ENCODE measurements at places on chromosomes 16 and 17.

DNA sequence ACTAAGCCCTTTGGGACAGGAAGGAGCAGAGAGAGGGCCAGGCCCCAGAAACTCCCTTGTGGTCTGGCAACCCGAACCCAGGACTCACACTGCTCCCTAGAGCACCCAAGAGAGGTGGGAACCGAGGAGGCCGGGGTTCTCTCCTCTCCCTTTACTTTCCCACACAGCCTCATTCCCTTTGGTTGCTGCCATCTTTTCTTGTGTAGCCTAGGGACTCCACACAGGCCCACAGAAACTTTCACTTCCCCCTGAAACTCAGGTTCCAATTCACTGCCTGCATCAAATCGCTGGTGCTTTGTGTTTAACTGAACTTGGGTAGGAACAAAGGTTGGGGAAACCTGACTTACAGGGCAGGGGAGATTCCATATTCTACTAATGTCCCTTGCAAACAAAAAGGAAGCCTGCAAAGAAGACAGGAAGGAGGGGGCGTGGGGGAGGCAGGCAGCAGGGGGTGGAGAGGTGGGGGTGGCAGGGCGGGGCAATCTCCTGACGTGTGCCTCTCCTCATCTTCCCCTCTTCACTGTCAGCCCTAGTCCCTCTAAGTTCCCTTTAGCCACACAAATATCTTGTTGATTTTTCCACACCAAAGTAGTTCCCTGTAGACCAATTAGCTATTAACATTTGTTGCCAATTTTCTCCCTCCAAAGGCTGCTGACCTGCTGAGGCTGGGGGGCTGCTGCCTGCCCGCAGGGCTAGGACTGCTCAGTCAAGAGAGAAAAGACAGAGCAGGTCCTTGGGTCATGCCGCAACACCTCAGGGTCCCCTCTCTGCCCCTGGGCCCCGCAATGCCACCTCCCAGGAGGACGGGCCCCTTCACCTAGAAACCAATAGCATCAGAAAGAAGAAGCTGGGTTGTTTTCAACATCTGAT is 8.0 kb downstream of the ST3GAL2 start:
- H3K27me3 ChIP-seq = no peaks in the 10 kb centered on the region
- DNase-seq = peak; percentile 42
- H3K36me3 ChIP-seq = peaks cover 2% of the 10 kb centered on the region
- peak overlapping the region; percentile 73 for H3K4me3 ChIP-seq
- peaks cover 66% of the 10 kb centered on the region for H3K4me1 ChIP-seq
- peak overlapping the region; percentile 88 for H3K27ac ChIP-seq

DNA sequence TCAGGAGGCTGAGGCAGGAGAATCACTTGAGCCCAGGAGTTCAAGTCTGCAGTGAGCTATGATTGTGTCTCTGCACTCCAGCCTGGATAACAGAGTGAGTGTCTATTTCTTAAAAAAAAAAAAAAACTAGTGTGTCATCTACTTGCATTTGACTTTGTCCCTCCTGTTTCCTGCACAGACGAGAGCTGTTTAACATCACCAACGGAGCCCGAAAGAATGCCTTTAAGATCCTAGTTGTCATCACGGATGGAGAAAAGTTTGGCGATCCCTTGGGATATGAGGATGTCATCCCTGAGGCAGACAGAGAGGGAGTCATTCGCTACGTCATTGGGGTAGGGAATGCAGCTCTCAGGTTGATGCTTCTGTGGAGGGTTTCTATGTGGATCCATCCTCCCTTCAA is 13.4 kb downstream of the ITGAM start:
- no peaks in the 10 kb centered on the region for H3K36me3 ChIP-seq
- no peak overlapping the region for H3K4me3 ChIP-seq
- no peaks in the 10 kb centered on the region for H3K27me3 ChIP-seq
- H3K27ac ChIP-seq = no peak overlapping the region
- H3K4me1 ChIP-seq = peaks cover 15% of the 10 kb centered on the region

- H3K27me3 ChIP-seq = no peaks in the 10 kb centered on the region
- DNase-seq = no peak
- no peak overlapping the region for H3K4me3 ChIP-seq
Measured at GRCh38 chr16:82895843-82896242, 269.1 kb downstream of the CDH13 start.

DNA sequence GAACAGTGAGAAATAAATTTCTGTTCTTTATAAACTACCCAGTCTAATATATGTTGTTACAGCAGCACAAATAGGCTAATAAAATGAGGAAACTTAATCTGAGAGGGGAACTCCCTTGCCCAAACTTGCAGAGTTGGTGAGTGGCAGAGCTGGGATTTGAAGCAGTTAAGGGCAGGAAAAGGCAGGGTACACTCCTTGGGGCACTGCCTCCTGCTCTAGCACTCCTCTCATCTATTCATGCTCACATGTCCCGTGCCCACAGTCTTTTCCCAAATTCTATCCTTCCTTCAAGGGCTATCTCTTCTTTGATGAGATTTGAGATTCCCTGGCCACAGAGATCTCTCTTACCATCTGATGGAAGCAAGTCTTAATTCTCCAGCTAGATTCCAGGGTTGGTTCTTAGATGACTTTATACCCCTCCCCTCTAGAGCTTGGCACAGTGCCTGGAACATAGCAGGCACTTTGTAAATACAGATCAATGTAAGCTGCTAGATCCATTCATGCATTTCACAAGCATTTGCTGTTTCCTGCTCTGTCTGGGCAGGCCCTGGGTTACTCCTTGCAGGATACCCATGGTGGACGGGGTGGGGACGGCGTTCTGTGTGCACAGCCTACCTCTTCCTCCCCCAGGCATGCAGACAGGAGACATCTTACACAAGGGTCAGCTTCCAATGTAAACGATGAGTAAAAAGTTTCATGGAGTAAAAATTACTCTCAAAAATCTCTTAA is 39.2 kb upstream of the ABCC12 start:
- H3K36me3 ChIP-seq = no peaks in the 10 kb centered on the region
- H3K27ac ChIP-seq = no peak overlapping the region
- H3K27me3 ChIP-seq = peaks cover 7% of the 10 kb centered on the region
- H3K4me1 ChIP-seq = no peaks in the 10 kb centered on the region
- no peak for DNase-seq
- H3K4me3 ChIP-seq = no peak overlapping the region

DNA sequence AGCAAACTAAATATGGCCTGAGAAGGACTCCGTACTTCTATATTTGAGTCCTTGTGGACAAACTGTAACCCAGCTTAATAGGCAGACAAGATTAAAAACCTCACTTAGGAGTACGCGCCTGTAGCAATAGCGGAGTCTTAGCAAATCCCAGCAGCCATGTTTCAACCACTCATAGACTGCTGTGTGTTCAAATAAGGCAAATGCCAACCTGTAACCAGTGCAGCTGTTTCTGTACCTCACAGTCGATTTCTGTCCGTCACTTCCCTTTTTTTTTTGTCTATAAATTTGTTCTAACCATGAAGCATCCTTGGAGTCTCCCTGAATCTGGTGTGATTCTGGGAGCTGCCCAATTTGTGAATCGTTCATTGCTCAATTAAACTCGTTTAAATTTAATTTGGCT is 30.2 kb downstream of the TANC2 start:
- H3K36me3 ChIP-seq = no peaks in the 10 kb centered on the region
- no peak for DNase-seq
- H3K4me1 ChIP-seq = peaks cover 9% of the 10 kb centered on the region
- H3K4me3 ChIP-seq = no peak overlapping the region
- no peaks in the 10 kb centered on the region for H3K27me3 ChIP-seq

DNA sequence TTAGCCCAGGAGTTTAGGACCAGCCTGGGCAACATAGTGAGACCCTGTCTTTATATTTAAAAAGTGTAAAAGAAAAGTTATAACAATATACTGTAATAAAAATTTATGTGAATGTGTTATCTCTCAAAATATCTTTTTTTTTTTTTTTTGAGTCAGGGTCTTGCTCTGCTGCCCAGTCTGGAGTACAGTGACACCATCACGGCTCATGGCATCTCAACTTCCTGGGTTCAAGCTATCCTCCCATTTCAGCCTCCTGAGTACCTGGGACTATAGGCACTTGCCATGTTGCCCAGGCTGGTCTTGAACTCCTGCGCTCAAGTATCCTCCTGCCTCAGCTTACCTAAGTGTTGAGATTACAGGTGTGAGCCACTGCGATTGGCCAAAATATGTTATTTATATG is 45.5 kb upstream of the SLC25A19 start:
- H3K27ac ChIP-seq = peak overlapping the region; percentile 8
- no peak for DNase-seq
- no peak overlapping the region for H3K4me3 ChIP-seq
- no peaks in the 10 kb centered on the region for H3K27me3 ChIP-seq
- H3K36me3 ChIP-seq = peaks cover 9% of the 10 kb centered on the region

DNA sequence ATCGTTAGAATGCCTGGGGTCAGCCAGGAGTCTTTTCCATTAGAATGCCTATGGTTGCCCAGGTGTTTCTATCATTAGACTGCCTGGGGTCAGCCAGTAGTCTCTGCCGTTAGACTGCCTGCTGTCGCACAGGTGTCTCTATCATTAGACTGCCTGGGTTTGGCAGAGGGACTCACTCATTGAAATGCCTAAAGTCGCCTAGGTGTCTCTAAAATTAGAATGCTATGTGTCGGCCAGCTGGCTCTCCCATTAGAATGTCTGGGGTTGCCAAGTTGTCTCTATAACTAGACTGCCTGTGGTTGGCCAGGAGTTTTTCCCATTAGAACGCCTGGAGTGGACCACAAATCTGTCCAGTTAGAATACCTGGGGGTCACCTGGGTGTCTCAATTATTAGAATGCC is 2266.5 kb downstream of the TP53TG3F start:
- no peaks in the 10 kb centered on the region for H3K27me3 ChIP-seq
- no peak overlapping the region for H3K27ac ChIP-seq
- H3K4me1 ChIP-seq = no peaks in the 10 kb centered on the region
- peaks cover 10% of the 10 kb centered on the region for H3K36me3 ChIP-seq

DNA sequence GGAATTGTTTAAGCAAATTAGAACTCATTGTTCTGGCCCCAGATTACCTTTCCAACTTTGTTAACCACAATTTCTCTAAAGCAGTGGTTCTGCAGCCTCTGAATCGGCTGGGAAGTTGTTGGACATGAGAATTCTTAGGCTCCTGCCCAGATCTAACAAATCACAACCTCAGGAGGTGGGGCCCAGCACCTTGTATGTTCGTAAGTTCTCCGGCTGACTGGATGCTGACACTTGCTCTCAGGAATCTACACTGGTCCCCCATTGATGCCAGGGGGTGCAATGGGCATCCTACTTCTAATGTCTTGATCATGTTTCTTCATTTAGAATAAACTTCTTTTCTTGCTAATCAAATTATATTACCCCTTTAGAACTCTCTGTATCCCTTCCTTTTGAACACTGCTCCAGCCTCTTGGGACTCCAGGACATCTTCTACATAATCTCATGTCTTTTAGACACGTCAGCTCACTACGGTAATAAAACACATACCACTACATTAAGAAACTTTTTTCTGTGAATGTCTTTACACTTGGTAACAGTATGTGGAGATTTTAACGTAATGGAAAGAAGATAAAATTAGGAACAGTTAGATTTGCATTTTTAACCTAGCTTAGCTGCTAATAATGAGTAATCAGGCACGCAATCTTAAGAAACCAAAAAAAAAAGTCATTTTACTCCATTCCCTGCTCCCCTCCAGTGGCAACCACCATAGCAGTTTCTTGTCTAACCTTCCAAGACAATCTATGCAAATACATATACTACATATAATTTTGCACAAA is 143.2 kb downstream of the ITFG1 start:
- no peaks in the 10 kb centered on the region for H3K36me3 ChIP-seq
- no peak overlapping the region for H3K4me3 ChIP-seq
- H3K27ac ChIP-seq = no peak overlapping the region
- peaks cover 8% of the 10 kb centered on the region for H3K4me1 ChIP-seq

DNA sequence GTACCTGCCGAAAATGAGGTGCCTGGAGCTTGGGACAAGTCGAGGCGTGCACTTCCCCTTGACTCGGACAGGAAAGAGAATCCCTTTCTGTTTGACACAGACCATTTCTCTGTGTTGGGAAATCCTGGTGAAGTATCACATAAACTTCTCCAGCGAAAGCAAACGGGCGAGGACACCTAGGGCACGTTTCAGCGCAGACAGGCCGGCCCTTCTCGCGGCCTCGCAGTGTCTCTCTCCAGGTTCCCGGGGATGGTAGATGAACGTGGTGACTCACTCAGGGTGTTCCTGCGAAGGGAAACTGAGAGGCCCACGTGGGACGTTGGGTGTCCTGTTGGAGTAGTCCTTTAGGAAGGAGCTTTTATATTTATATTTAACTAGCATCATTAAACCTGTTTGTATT is 36.3 kb upstream of the ZNF750 start:
- H3K27ac ChIP-seq = no peak overlapping the region
- H3K4me3 ChIP-seq = peak overlapping the region; percentile 16
- no peaks in the 10 kb centered on the region for H3K27me3 ChIP-seq
- H3K4me1 ChIP-seq = peaks cover 69% of the 10 kb centered on the region
- DNase-seq = no peak

DNA sequence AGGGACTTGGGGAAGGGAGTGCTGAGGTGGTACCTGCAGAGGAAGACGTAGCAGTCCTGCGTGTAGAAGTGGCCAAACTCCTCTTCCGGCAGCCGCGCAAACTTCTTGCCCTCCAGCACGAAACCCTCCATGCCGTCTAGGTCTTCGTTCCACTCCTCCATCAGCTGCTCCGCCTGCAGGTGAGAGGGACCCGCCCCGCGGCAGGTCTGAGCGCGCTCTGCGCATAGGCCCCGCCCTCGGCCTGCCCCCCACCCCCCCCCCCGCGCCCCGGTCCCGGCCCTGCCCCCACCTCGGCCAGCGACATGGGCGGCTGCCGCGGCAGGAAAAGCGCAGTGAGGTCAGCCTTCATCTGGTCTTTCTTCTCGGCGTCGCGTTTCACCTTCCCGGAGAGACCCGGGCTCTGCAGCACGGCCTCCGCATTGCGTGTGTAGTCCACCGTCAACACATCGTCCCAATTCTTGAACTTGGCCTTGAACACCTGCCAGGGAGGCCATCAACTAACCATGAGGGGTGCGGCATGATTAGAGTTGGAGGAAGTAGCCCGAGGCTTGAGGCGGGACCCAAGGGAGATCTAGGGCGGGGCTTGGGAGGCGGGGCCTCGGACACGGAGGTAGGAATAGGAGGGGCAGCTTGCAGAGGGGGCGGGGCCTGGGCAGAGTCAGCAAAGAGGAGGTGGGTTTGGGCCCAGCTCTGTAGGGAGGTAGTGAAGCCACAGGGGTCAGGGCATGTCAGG is 11.5 kb downstream of the FLII start:
- peak; percentile 31 for DNase-seq
- no peak overlapping the region for H3K27ac ChIP-seq
- no peak overlapping the region for H3K4me3 ChIP-seq
- peaks cover 3% of the 10 kb centered on the region for H3K36me3 ChIP-seq
- H3K27me3 ChIP-seq = no peaks in the 10 kb centered on the region
- no peaks in the 10 kb centered on the region for H3K4me1 ChIP-seq

DNA sequence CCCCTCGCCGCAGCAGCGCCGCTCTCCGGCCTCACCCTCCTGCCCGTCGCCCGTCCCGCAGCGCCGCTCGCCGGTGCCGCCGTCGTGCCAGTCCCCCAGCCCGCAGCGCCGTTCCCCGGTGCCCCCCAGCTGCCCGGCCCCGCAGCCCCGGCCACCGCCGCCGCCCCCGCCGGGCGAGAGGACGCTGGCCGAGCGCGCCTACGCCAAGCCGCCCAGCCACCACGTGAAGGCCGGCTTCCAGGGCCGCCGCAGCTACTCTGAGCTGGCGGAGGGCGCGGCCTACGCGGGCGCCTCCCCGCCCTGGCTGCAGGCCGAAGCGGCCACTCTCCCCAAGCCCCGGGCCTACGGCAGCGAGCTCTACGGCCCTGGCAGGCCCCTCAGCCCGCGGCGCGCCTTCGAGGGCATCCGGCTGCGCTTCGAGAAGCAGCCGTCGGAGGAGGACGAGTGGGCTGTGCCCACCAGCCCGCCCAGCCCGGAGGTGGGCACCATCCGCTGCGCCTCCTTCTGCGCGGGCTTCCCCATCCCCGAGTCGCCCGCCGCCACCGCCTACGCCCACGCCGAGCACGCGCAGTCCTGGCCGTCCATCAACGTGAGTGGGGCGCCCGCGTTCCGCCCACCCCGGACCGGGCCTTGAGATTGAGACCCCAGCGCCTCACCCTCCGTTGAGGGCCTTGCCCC is 15.0 kb downstream of the TBKBP1 start:
- H3K4me1 ChIP-seq = peaks cover 55% of the 10 kb centered on the region
- H3K36me3 ChIP-seq = no peaks in the 10 kb centered on the region
- no peak overlapping the region for H3K4me3 ChIP-seq
- no peak for DNase-seq
- H3K27me3 ChIP-seq = no peaks in the 10 kb centered on the region
